ENCODE measurements at places on chromosomes 6 and 20. TPM values are rescaled to one million over a fixed set of nuclear protein-coding genes. Genes with fewer than 3 reads are reported as not detected.

Gene SLC22A3
- 1.3 TPM for total RNA-seq

Gene NPEPL1
- total RNA-seq = 23.7 TPM

Gene GHRH
- not detected for total RNA-seq

DNA sequence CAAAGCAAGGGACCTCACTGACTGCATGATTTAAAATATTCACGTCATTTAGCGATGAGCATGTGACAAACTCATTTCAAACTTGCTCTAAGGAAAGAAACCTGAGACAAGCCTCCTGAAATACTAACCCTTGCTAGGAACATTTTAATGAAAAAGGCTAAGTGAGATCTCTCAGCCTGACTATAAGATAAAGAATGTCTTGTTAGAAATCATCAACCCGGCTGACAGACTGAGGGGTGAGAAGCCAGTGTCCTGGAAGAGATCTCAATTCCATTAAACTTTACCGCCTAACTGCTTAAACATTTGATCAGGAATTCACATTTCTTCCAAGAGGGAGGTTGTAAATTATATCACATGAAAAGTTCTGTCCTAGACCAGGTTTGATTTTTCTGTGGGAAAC is 274.8 kb upstream of the EXOC2 start:
- DNase-seq = no peak

- DNase-seq = peak; percentile 24
Measured at GRCh38 chr20:4730780-4731179, 9.1 kb downstream of the PRND start.

All from fibroblast of villous mesenchyme (primary cell).